Psoas muscle (tissue), 8 donors: ENCODE measurements at places on chromosomes 4 and X. TPM values are rescaled to one million over a fixed set of nuclear protein-coding genes. Genes with fewer than 3 reads are reported as not detected.

GRCh38 chrX:47156611-47157520 lies 11.8 kb downstream of the RBM10 start:
- no peak overlapping the region for H3K4me3 ChIP-seq
- no peaks in the 10 kb centered on the region for H3K36me3 ChIP-seq
- no peak for DNase-seq
- H3K27ac ChIP-seq = no peak overlapping the region
- H3K4me1 ChIP-seq = no peaks in the 10 kb centered on the region

- H3K4me1 ChIP-seq = peaks cover 31% of the 10 kb centered on the region
- H3K27me3 ChIP-seq = no peaks in the 10 kb centered on the region
- H3K4me3 ChIP-seq = peak overlapping the region; percentile 79
- no peak for DNase-seq
- peak overlapping the region; percentile 77 for H3K27ac ChIP-seq
Measured at GRCh38 chr4:56653461-56654237, 27.4 kb downstream of the HOPX start.

DNA sequence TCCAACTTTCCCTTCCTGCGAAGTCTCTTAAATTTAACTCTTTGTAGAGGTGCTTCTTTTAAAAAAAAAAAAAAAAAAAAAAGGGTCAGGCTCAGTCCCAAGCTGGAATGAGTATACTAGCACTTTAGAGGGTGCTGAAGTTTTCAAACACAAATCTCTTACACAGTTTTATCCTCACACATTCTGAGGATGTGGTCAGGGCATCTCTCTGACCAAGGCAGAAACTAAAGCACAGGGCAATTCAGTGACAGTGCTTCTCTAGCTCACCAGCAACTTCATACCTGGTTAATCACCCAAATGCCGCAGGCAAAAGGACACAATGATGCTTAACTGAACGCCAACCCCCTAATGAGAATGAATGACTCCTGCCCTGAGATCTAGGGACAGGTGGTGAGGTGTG lies 9.8 kb upstream of the PGM2 start:
- H3K27ac ChIP-seq = no peak overlapping the region
- H3K4me3 ChIP-seq = no peak overlapping the region
- no peak for DNase-seq
- no peaks in the 10 kb centered on the region for H3K36me3 ChIP-seq
- H3K4me1 ChIP-seq = no peaks in the 10 kb centered on the region

DNA sequence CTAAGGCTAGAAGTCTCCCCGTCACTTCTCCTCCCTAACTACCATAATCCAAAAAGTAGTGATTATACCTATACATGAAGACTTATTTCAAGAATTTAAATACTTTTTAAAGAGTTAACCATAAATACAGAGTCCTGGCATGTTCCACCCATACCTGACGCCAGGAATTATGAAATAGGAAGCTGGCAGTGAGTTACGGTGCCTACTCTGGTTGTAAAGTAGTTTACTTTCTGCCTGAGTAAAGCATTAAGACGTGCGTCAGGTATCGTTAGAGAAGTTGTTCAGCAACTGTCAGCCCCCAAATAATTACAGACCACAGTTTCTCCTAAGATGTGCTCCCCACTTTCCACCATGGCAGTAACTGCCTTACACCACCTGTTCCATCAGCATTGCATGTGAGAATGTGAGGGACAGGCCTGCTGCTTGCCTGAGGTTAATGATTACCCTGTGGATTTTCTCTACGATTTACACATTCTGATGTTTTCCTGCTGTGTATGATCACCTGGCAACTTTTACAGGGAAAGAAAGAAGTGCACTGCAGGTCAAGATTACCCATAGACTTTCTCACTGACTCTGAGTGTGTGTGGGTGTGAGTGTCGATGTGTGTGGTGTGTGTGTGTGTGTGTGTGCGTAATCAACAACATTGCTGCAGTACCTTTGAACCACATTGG lies 92.3 kb upstream of the SLC7A11 start:
- no peak for DNase-seq
- no peak overlapping the region for H3K27ac ChIP-seq
- no peak overlapping the region for H3K4me3 ChIP-seq
- no peaks in the 10 kb centered on the region for H3K4me1 ChIP-seq
- no peaks in the 10 kb centered on the region for H3K27me3 ChIP-seq
- H3K36me3 ChIP-seq = no peaks in the 10 kb centered on the region

DNA sequence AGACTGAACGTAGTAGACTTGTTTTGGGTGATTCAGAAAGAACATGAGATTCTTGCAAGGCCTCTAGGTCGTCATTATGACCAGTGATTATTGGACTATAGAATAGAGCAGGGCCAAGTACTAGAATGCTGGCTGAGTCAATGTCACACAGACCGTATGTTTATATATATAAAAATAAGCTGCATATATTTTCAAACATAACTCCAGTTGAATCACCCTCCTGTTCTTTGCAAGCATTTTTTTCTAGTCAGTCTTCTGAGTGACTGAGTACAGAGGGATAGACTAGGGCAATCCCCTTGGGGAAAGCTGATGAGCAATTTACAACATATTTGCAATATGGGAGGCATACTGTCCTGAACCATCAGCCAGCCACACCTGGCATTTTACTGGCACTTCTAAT lies 48.4 kb upstream of the PRPS1 start:
- no peak for DNase-seq
- H3K4me1 ChIP-seq = no peaks in the 10 kb centered on the region
- H3K27me3 ChIP-seq = no peaks in the 10 kb centered on the region
- H3K27ac ChIP-seq = no peak overlapping the region
- H3K4me3 ChIP-seq = no peak overlapping the region

GRCh38 chr4:6782846-6783110 lies 251 bp downstream of the KIAA0232 start:
- H3K27me3 ChIP-seq = no peaks in the 10 kb centered on the region
- H3K4me3 ChIP-seq = peak overlapping the region; percentile 93
- no peak for DNase-seq
- no peaks in the 10 kb centered on the region for H3K36me3 ChIP-seq
- peaks cover 58% of the 10 kb centered on the region for H3K4me1 ChIP-seq

GRCh38 chr4:96009427-96010119 lies 169.7 kb downstream of the PDHA2 start:
- no peaks in the 10 kb centered on the region for H3K4me1 ChIP-seq
- H3K27me3 ChIP-seq = no peaks in the 10 kb centered on the region
- H3K36me3 ChIP-seq = no peaks in the 10 kb centered on the region
- no peak for DNase-seq
- no peak overlapping the region for H3K4me3 ChIP-seq

GRCh38 chr4:147518086-147518485 lies 37.2 kb downstream of the EDNRA start:
- H3K27me3 ChIP-seq = no peaks in the 10 kb centered on the region
- no peak for DNase-seq
- H3K4me3 ChIP-seq = no peak overlapping the region
- H3K4me1 ChIP-seq = no peaks in the 10 kb centered on the region
- H3K27ac ChIP-seq = no peak overlapping the region

DNA sequence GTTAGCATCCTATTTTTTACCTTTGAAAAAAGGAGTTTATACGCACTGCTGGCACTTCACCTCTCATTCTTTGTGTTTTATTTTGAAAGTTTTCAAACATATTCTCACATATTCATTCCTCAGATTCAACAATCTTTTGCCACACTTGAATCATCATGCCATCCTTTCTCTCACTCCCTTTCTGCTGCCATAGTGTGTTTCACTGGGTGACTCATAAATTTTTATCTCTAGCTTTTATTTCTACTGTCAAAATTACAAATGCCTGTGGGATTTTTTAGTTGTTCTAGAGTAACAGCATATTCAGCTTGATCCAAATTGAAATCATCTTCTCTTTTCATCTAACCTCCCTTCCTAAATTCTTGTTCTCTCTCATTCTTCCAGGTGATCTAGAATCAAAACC lies 28.0 kb downstream of the MFSD8 start:
- H3K36me3 ChIP-seq = no peaks in the 10 kb centered on the region
- H3K27ac ChIP-seq = no peak overlapping the region
- DNase-seq = no peak
- H3K4me3 ChIP-seq = no peak overlapping the region
- no peaks in the 10 kb centered on the region for H3K27me3 ChIP-seq

DNA sequence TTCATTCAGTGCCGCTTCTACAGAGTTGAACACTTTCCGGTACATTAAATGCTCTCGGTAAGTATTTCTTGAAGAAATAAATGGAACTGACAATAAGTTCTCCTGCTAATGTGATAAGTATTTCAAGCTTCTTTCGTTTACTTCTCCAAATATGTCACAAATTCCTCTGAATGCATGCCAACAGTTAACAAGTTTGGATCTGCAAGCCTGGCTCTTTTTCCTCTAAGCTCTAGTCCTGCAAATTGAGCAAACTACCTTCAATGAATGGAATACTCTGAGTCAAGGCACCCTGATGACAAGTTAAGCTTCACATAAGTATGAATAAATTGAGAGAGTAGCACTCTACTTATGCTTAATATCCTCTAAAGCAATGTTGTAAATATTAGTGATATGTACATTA lies 403.6 kb downstream of the PDGFC start:
- H3K36me3 ChIP-seq = no peaks in the 10 kb centered on the region
- H3K27ac ChIP-seq = no peak overlapping the region
- H3K4me3 ChIP-seq = no peak overlapping the region
- no peak for DNase-seq

DNA sequence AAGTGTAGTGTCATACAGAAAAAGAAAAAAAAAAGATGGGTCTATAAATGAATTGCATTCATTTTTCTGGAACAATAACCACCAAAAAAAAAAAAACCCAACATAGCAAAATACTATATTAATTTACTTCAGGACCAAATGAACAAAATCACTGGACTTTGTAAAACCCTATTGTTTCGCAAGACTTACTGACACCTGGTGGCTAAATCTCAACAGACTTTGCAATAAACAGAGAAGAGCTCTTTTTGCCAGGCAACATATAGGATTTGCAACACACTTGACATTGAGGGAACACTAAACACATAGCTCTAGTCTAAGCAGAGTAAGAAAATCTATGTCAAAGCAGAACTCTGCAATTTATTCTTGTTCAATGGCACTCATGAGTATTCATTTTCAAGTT lies 990.2 kb downstream of the STPG2 start:
- no peaks in the 10 kb centered on the region for H3K4me1 ChIP-seq
- no peaks in the 10 kb centered on the region for H3K36me3 ChIP-seq
- no peaks in the 10 kb centered on the region for H3K27me3 ChIP-seq
- H3K4me3 ChIP-seq = no peak overlapping the region

DNA sequence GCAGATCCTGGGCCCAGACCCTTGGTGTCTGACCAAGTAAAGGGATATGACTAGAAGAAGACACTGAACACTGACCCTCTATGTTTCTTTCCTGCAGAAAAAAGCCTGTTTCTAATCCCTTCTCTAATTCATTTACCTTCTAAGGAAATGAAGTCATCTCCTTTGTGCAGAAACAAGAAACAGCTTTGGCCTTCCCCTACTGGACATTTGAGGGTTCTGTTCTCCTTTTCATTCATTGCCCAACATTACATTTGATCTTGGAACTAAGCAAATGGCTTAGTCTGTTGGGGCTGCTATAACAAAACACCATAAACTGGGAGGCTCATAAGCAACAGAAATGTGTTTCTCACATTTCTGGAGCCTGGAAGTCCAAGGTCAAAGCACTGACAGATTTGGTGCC lies 20.0 kb downstream of the HCCS start:
- H3K27ac ChIP-seq = no peak overlapping the region
- H3K36me3 ChIP-seq = no peaks in the 10 kb centered on the region
- DNase-seq = no peak
- H3K27me3 ChIP-seq = no peaks in the 10 kb centered on the region

DNA sequence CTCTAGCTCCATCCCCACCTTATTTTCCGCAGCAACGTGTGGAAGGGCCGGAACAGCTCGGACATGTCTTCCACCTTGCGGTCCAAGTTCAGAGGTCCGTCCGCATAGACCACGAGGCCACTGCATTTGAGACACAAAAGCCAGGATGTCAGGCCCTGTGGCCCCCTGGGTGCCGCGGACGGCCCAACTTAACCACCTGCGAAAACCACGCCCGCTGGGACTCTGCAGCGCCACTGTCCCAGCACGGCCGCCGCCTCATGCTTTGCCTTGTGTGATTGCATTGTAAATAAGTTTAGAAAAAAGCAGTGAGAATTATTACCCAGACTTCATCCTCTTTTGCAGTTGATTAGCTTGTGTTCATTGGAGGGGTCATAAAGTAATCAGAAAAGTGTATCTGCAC lies 58.2 kb upstream of the MXD4 start:
- H3K4me1 ChIP-seq = no peaks in the 10 kb centered on the region
- no peaks in the 10 kb centered on the region for H3K36me3 ChIP-seq
- no peak overlapping the region for H3K27ac ChIP-seq
- no peak for DNase-seq
- no peak overlapping the region for H3K4me3 ChIP-seq

- no peak overlapping the region for H3K27ac ChIP-seq
- no peaks in the 10 kb centered on the region for H3K4me1 ChIP-seq
- no peaks in the 10 kb centered on the region for H3K36me3 ChIP-seq
- DNase-seq = no peak
Measured at GRCh38 chr4:112031712-112032328, 113.4 kb upstream of the FAM241A start.

GRCh38 chrX:54043541-54044125 lies 640 bp downstream of the PHF8 start:
- peak overlapping the region; percentile 81 for H3K4me3 ChIP-seq
- H3K27me3 ChIP-seq = no peaks in the 10 kb centered on the region
- peaks cover 33% of the 10 kb centered on the region for H3K36me3 ChIP-seq

DNA sequence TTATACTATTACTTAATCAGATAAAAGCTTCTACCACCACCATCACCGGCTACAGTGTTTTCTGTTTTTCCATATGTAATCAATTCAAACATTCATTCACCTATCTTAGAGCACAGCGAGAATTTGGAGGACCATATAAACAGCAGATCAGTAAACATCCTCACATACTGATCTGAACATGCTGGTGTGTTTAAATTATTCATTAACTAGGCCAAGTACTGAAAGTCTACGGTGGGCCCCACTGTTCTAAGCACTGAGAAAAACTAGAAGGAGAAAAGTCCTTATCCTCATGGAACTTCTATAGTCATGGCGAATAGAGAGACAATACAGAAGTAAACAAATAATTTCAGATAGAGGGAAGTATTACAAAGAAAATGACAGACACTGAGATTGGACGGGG lies 176.6 kb downstream of the NR3C2 start:
- no peak for DNase-seq
- H3K27me3 ChIP-seq = no peaks in the 10 kb centered on the region
- no peaks in the 10 kb centered on the region for H3K36me3 ChIP-seq
- no peak overlapping the region for H3K27ac ChIP-seq
- H3K4me3 ChIP-seq = no peak overlapping the region

The CXCL3 gene
- total RNA-seq = 0.90 TPM

The HTN3 gene
- not detected for total RNA-seq

The TRPC5OS gene
- total RNA-seq = not detected

The CHRNA9 gene
- total RNA-seq = not detected

The AWAT2 gene
- not detected for total RNA-seq

The KIF4A gene
- total RNA-seq = not detected

The SATL1 gene
- not detected for total RNA-seq
